NCI-H226 (cell line): ENCODE measurements at places on chromosomes 6 and 20.
A peak's percentile ranks its signal among the peaks of the same experiment; 100 is the strongest.

DNA sequence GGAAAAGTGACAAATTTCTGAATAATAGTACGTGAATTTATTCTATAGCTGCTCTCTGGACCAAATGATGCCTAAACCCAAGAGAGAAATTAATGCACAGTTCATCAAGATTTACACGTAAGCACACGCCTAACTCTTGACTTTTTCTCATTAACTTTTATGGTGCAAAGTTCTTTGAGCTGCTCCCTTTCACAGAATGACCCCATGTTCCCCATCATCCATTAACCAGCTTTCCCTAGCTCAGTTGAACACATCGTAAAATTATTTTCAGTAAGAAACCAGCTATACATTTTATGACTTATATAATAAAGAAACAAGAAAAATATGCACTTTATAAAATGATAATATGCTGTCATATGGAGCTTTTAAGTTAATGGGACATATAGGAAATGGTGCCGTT, 54.3 kb downstream of the ID4 start:
- no peak for DNase-seq

- DNase-seq, result no peak
These were observed 8.9 kb upstream of the TNFRSF6B start for GRCh38 chr20:63687419-63688178.

DNA sequence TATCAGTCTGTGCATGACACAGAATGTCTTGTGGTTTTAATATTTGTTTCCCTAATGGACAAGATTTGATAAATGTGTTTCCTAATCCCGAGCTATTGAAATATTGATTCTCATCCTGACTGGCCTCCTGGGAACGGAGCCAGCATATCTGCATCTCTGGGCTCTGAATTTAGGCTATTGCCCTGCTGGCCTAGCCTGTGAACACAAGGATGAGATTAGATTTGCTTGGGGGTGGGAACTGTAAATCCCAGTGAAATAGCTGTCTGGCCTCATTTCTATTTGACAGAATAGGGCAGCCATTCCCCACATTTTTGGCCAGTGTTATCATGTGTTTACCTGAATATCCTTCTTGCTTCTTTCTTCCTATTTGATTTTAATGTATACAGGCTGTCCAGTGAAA, 198.4 kb upstream of the SOX4 start:
- peak; percentile 64 for DNase-seq

GRCh38 chr6:25277857-25278256, 1.3 kb upstream of the CARMIL1 start:
- no peak for DNase-seq
